ENCODE measurements at places on chromosomes 7 and 10.

- DNase-seq: no peak
These were observed 159.5 kb downstream of the GLI3 start for GRCh38 chr7:42077271-42078135.

- DNase-seq: no peak
These were observed 5.4 kb downstream of the CACNB2 start for GRCh38 chr10:18145652-18146051.

- no peak for DNase-seq
These were observed 342.9 kb downstream of the AUTS2 start for GRCh38 chr7:69941077-69941651.

GRCh38 chr10:88158526-88159122 is 295.2 kb downstream of the PTEN start:
- no peak for DNase-seq

DNA sequence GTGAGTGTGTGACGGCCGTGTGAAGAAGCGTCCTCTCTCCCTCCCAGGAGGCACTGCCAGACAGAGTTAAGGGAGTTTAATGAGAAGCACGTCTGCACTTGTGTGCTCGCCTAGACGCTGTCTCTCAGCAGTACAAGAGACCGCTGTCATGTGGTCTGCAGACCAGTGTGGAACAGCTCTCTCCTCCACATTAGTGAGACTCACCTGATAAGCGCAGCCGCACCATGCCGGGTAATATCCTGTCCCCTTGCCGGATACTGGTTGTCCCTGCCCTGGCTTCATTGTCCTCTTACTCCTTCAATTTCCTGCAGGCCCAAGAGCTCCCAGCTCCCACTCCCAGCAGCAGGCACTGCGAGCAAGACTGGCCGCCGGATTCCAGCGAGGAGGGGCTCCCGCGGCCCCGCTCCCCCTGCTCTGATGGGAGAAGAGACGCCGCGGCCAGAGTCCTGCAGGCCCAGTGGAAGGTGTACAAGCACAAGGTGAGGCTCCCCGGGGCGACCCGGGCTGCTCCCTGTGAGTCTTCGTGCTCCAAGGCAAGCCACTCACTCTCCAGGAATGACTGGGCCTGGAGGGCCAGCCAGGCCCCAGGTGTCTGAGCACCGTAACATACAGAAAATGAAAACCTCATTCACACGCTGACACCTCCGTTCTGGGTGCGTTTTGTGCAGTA is 33.5 kb upstream of the TTYH3 start:
- DNase-seq: peak; percentile 44

DNA sequence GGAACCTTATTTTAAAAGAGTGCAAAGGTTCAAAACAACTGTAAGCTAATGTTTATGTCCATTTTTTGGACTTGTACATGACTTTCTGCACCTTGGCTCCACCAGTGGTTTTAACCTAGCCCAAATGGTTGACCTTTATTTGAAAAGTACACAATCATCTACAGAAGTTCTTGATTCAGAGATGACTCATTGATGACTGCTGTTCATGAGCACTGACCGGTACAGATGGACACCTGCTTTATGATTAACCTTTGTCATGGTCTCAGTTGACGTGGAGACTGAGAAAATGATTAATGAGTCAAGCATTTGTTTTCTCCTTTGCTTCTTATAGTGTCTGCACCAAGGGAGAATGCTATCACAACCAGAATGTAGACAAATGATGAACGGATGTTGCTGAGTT is 55.7 kb upstream of the PTER start:
- no peak for DNase-seq

DNA sequence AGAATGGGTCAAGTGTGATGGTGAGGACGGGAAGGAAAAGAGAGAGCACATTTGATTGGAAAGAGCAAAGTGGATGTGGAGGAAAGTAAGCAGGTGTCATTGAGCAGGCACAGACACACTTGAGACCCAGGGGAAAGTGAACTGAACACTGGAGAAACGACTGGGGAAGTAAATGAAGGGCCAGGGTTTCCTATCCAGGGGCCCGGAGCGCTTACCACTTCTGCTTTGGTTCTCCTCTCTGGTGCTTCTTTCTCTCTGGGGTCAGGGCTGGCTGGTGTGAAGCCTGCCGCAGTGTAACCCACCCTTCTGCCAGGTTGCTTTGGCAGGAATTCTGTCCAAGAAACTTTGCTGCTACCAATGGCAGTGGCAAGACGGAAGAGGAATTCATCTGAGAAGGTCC is 219.3 kb downstream of the SKAP2 start:
- DNase-seq: no peak

DNA sequence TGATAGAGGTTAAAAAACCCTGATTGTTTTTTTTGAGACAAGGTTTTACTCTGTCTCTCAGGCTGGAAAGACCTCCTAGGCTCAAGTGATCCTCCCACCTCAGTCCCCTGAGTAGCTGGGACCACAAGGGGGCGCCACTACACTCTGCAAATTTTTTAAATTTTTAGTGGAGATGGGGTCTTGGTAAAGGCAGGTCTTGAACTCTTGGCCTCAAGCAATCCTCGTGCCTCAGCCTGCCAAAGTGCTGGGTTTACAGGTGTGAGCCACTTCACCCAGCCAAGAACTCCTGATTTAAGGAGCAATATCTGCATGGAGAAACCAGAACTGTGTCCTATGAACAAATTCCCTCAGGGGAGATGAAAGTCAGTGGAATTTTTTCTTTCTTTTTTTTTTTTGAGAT is 7.3 kb upstream of the KLHDC10 start:
- DNase-seq: no peak

DNA sequence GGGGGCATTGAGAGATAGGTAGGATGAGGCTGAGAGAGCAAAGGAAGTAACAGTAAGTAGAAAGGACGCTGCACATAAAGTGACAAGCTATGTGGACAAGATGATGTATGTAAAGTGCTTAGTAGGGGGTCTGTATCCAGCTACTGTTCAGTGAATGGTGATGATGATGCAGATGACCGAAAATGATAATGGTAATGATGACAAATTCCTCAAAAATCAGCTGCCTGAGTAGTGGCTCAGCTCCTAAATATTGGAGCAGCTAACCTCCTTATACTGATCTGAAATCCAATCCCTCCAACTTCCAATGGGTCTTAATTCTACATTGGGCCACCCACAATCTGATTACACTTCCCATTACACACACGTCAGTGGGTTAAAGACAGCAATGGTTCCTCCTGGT is 27.1 kb upstream of the KCNMA1 start:
- DNase-seq: no peak

- peak; percentile 85 for DNase-seq
These were observed 441 bp downstream of the BMI1 start for GRCh38 chr10:22321156-22321923.

DNA sequence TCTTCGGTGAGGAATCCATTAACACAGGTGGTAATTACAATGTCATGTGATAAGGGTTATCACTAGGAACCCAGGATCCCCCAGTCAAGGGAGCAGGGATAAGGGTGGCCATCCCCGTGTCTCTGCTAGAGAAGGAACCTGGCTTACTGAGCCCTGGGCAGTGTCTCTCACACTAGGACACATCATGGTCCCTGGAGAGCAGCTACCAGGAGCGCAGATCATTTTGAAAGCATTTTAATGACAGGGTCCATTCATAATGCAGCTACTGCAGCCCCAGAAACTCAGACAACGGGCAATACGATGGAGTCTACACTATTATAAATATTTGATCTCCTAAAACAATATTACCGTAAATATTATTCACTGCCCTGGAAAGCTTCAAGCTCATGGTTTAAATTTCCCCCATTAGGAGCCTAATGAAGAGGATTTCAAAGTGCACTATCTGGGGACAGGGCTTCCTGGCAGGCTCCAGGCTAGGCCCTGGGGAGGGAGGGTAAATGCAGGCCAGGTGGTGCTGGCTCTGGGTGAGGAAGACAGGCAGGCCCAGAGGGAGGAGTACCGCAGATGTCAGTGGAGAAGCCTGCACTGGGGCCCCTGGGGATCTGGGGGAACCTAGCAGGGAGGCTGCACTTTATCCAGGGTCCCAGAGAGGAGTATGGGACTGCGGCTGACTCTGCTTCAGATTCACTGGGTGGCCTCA is 52.6 kb upstream of the LOXL4 start:
- no peak for DNase-seq

- DNase-seq: no peak
These were observed 84.6 kb downstream of the XPNPEP1 start for GRCh38 chr10:109838592-109839244.

DNA sequence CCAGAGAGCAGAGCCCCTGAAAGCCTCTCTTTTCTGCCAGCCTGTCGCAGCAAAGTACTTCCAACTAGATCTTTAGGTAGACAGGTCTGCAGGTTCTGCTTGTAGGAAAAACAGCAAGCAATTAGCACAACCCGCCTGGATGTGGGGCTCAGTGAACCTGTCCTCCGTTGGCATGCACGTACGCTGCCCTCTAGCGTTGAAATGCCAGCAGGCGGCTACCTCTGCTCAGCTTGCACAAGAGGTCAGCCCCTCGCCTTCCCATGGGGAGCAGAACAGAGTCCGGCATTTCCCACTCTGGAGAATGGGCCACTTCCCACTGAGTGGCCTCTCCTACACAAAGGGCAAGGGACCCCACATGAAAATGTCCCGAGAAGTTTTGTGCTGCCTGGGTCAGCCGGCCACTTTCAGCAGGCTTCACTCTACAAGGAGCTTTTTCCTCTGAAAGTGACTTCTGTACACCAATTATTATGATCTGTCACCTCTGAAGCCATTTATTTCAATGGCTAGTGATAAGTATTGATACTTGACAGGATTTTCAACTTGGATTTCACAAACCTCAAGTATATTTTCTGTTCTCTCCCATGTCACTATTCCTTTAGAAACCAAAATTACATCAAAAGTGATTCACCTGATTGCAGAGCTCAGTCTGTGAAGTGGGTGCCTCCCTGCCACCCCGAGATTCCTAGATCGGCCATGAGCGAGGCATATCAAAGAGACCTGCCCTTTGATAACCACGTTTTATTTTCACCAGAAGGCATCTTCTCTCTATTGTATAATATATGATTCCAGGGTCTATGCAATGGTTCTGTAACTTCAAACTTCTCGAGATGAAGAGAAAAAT is 56.7 kb downstream of the JCAD start:
- peak; percentile 82 for DNase-seq

- DNase-seq: no peak
These were observed 14.5 kb downstream of the XRCC2 start for GRCh38 chr7:152661479-152661878.

GRCh38 chr7:117347480-117347879 is 24.6 kb upstream of the WNT2 start:
- no peak for DNase-seq

- peak; percentile 56 for DNase-seq
These were observed 302.2 kb upstream of the PODXL start for GRCh38 chr7:131858611-131859010.

DNA sequence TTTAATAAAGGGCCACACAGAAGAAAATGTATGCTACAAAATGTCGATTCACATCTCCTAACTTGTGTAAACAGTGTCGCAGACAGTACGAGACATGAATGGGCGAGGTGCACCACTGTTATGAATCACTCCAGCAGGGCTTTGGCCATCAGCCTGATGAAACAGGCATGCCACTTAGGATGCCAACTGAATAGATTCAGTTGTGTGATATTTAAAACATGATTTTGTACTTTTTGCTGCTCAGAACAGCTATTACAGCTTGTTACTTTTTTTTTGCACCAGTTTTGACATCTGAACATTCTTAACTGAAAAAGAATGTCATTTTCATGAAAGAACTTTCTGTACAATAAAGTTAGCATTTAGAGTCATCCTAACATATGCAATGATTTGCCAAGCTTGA is 138.1 kb downstream of the VTI1A start:
- DNase-seq: peak; percentile 25

GRCh38 chr10:100232101-100232500 is 2.7 kb upstream of the CHUK start:
- no peak for DNase-seq

- DNase-seq: peak; percentile 7
These were observed 750.2 kb downstream of the XPNPEP1 start for GRCh38 chr10:109173121-109173520.

DNA sequence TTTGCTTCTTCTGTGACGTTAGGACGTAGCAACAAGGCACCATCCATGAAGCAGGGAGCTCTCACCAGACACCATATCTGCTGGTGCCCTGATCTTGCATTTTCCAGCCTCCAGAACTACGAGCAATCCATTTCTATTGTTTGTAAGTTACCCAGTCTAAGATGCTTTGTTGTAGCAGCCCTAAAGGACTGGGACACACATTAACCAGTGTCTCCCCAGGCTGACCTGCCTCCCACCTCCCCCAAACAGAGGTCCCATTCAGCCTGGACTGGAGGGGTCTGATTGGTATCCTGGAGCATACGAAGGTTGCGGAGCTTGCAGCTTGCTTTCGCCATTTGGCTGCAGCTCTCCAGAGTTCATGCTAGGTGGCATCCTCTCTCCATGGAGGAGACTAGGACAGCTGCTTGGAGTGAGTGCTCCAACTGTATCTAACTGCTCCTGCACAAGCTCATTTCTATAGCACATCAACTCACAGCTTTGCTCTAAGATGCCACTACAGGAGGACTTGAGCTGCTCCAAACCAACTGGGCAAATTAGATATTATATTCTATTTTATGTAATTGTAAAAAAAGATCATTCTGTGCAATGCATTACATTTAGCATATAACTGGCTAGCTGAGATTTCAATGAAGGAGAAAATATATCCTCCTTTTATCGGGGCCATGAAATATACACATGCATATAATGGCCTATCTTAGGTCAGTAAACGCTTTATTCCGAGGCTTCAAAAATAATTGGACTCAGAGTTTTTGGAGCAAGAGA is 8.0 kb upstream of the GRK5 start:
- DNase-seq: peak; percentile 90

DNA sequence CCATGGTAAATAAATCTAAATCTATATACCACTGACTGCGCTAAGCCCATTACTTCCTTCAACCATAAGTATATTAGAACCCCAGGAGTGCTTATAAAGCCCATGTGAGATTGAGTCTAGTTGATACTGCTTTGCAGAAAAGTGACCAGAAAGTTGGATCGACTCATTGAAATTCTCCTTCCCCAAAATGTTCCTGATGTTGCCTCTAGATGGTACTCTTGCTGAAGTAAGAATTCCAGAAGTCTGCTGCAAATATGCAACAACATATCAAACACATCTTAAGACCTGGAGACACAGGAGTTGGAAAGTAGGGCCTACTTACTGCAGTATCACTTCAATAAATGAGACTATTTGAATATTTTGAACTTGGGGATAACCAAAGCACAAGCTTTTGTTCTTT is 550.8 kb downstream of the IPMK start:
- DNase-seq: no peak

DNA sequence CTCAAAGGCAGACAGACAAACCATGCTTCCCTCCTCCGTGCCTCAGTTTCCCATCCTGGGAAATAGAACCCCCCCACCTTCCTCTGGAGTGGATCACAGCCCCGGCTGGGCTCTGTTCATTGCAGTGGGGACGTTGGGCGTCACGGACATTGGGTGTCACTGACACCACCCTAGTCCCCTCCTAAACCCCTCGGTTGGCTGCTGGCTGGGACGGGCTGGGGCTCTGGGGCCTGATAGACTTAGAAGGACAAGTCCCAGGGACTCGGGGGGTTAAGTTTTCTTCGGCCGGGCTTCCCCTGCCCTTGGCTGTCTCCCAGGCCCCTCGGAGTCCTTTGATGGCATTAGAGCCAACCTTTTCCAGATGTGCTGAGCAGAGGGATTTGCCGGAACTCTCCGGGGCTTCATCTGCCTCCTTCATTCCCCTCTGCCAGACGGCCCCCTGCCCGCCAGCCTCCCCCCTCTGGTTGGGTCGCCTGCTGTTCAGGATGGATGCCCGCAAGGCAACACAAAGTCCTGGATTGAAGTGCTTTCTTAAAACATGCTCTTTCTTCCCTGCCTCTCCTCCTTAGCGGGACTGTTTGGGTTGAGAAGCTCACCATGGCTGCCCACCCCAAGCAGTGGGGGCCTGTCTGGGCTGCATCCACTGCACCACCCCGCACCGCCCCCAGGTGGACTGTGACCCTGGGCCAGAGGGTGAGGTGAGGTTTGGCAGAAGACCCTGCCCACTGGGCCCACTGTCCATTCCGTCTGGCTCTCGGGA is 73.0 kb downstream of the COL26A1 start:
- DNase-seq: no peak
